ENCODE measurements at places on chromosomes 5 and 9. TPM values are rescaled to one million over a fixed set of nuclear protein-coding genes. Genes with fewer than 3 reads are reported as not detected.

DAB2 gene
- total RNA-seq: 199 TPM

SLC34A3 gene
- total RNA-seq: 0.13 TPM

NSG2 gene
- not detected for total RNA-seq

DMGDH gene
- 10.4 TPM for total RNA-seq

PCDHA11 gene
- total RNA-seq: 2.0 TPM

CEP78 gene
- total RNA-seq: 8.9 TPM

SLC45A2 gene
- total RNA-seq: 0.22 TPM

GRCh38 chr5:159765135-159765433 is 151.2 kb upstream of the ADRA1B start:
- DNase-seq: no peak
- no peaks in the 10 kb centered on the region for H3K36me3 ChIP-seq
- H3K27me3 ChIP-seq: no peaks in the 10 kb centered on the region
- no peaks in the 10 kb centered on the region for H3K4me1 ChIP-seq
- no peak overlapping the region for H3K4me3 ChIP-seq
- peak overlapping the region; percentile 13 for H3K27ac ChIP-seq

DNA sequence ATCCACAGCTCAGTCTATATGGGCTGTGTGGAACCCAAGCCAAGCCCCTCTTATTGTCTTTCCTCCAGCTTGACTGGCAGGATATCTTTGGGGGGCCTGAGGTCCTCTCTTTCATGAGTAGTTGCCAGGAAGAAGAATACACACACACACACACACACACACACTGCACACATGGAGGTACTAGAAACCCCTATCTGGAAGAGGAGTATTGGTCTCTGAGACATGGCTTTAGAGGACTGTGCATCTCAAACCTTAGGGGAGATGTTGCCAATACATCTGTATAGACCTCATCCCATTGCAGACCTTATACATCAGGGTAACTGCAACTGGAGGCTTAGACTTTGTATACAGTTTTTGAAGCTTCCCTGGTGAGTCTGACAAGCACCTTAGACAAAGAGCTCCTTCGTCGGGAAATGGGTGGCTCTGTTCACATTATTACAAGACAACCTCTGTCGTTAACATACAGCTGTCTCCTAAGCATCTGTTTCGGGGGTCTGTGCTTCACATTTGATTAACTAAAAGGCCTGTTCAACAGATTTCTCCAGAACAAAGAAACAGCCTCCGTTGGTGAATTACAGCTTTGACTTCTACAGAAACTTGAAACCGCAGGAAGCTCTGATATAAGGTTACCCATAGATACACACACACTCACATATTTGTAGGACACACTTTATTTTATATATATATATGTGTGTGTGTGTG is 5.5 kb upstream of the ENTREP1 start:
- no peaks in the 10 kb centered on the region for H3K27me3 ChIP-seq
- H3K4me3 ChIP-seq: no peak overlapping the region
- H3K27ac ChIP-seq: no peak overlapping the region
- H3K36me3 ChIP-seq: no peaks in the 10 kb centered on the region
- DNase-seq: peak; percentile 15
- no peaks in the 10 kb centered on the region for H3K4me1 ChIP-seq

DNA sequence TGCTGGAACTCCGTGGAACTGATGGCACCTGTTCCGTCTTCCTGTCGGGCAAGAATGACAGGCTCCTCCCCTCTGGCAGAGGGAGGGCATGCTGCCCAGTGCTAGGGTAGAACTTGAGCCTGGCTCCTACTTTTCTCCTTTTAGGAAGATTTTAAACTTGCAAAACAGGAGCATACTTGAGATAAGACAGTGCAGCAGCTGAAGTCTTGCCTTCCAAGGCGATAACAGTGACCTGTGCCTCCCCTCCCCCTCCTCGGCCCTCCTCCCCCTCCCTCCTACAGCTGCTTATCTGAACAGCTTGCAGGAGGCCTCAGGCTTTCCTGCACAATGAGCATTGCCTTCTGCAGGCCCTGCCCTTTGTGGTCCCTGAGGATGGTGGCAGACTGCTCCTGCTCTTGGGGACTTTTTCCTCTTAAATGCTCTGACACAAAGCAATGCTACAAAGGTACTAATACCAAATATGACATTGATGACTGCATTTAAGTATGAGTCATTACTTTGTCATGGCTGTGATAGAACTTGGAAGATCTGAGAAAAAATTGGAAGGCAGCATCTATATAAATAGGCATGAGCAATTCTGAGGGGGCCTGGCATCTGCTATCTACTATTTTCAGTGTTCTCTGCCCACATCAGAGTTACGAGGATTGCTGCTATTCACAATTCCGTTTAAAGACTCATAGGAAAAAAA is 2.0 kb downstream of the GADD45G start:
- DNase-seq: peak; percentile 67
- peak overlapping the region; percentile 68 for H3K4me3 ChIP-seq
- H3K36me3 ChIP-seq: no peaks in the 10 kb centered on the region
- H3K27ac ChIP-seq: peak overlapping the region; percentile 85
- peaks cover 19% of the 10 kb centered on the region for H3K4me1 ChIP-seq
- no peaks in the 10 kb centered on the region for H3K27me3 ChIP-seq

DNA sequence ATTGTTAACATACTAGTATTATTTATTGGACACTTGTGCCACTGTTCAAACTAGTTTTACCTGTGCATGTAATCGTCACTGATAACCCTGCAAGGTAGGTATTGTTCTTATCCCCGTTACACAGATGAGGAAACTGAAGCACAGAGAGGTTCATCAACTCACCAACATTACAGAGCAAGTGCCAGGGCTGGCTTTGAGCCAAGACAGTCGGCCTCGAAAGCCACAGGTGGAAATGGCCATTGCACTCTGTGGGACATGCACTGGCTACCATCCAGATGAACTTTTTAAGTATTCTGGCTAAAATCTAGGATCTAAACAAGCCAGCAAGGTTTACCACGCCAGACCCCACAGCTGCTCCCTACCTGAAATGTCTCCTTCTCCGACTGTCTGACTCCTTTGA is 57.9 kb downstream of the TEX10 start:
- no peaks in the 10 kb centered on the region for H3K27me3 ChIP-seq
- no peak for DNase-seq
- H3K27ac ChIP-seq: no peak overlapping the region
- H3K4me1 ChIP-seq: no peaks in the 10 kb centered on the region

GRCh38 chr5:95284572-95285408 is at the start of gene MCTP1:
MCTP1 (minus strand) TSS chr5:95285094.
- no peak within 1 kb of the TSS for H3K27ac ChIP-seq
- peak; percentile 76 for DNase-seq

GRCh38 chr5:77550406-77550805 is 58.3 kb upstream of the WDR41 start:
- H3K27me3 ChIP-seq: no peaks in the 10 kb centered on the region
- no peak overlapping the region for H3K4me3 ChIP-seq
- DNase-seq: no peak
- no peaks in the 10 kb centered on the region for H3K4me1 ChIP-seq
- no peaks in the 10 kb centered on the region for H3K36me3 ChIP-seq

- no peaks in the 10 kb centered on the region for H3K36me3 ChIP-seq
- no peak overlapping the region for H3K4me3 ChIP-seq
- peaks cover 14% of the 10 kb centered on the region for H3K4me1 ChIP-seq
- no peak overlapping the region for H3K27ac ChIP-seq
- no peaks in the 10 kb centered on the region for H3K27me3 ChIP-seq
- no peak for DNase-seq
These were observed 205.2 kb downstream of the PIK3R1 start for GRCh38 chr5:68420476-68421344.

DNA sequence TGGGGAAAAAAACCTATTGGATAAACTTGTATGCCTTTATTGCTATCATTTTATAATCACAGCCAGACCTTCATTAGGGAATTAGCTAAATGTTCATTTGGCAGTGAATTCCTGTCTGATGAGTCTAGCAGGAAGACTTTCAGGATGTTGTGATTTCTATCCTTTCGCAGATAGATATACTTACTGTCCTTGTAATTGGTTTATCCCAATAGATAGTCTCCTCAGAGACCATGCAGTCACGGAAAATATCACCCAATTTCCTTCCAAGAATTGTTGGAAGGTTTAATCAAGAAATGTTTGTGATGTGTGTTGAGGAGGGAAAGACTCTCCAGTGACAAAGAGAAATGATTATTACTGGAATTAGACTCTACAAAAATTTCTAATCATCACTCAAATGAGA is 1937.9 kb upstream of the WWC1 start:
- no peaks in the 10 kb centered on the region for H3K36me3 ChIP-seq
- H3K4me3 ChIP-seq: no peak overlapping the region

- H3K27me3 ChIP-seq: no peaks in the 10 kb centered on the region
- H3K36me3 ChIP-seq: no peaks in the 10 kb centered on the region
- no peak overlapping the region for H3K27ac ChIP-seq
- H3K4me3 ChIP-seq: no peak overlapping the region
- no peak for DNase-seq
These were observed 119.2 kb upstream of the ABCA1 start for GRCh38 chr9:105046907-105047741.

- H3K27me3 ChIP-seq: no peaks in the 10 kb centered on the region
- no peak overlapping the region for H3K4me3 ChIP-seq
- peak; percentile 50 for DNase-seq
- no peaks in the 10 kb centered on the region for H3K36me3 ChIP-seq
- H3K27ac ChIP-seq: no peak overlapping the region
- peaks cover 3% of the 10 kb centered on the region for H3K4me1 ChIP-seq
These were observed 403.7 kb upstream of the TRPC7 start for GRCh38 chr5:136769093-136769492.

DNA sequence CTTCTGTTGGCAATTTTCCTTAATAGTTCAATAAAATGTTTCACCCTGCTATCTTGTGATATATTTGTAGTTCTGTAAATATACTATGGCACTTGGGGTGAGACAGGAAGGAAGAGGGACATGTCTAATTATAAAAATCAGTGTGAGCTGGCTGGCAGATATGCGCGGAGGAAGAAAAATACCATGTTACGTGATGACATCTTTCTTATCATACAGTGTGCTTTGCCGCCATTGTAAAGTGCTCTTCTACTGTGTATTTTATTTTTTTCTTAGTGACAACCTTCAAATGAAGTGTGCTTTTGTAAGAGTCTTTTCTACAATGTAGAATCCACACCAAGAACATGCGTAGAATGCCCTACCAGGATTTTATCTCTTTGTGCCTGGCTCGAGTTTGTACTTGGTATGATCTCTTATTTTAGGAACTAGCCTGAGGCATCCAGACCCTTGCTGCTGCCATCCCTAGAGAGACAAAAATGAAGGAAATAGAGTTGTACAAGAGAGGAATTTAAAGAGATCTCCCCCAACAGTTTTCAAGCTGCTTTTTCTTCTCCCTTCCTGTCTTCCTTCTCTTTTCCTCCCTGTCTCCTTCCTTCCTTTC is 46.7 kb upstream of the RIOK2 start:
- H3K27me3 ChIP-seq: no peaks in the 10 kb centered on the region
- no peak overlapping the region for H3K4me3 ChIP-seq
- no peaks in the 10 kb centered on the region for H3K4me1 ChIP-seq
- no peak for DNase-seq
- no peak overlapping the region for H3K27ac ChIP-seq

DNA sequence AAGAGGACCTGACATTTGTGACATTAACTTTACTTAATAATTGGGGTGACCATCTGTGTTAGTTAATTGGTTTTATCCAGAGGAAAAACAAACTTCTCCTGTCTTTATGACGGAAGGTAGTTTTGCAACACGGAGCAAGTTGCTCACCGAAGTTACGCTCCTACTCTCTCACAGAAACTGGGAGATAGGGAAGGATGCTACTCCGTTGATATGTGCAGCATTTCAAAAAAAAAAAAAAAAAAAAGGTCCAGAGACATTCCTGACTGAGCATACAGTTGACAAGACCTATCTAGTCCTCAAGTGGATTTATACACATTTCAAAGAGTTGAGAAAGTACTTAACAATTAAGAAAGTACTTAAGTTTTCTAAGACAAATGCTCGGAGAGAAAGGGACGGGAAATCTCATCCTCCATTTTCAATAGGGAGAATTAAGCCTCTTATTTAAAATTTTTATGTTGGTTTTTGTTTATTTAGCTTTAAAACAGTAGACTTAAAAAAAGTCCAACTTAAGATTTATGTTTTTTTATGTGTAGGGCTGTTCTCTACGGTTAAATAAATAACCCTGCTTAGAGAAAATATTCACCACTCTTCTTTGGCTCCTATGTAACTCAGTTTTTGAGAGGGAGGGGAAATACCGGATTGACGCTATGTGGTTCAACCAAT is 455 bp upstream of the FER start:
- no peaks in the 10 kb centered on the region for H3K4me1 ChIP-seq
- no peaks in the 10 kb centered on the region for H3K27me3 ChIP-seq
- no peaks in the 10 kb centered on the region for H3K36me3 ChIP-seq

- no peaks in the 10 kb centered on the region for H3K4me1 ChIP-seq
- H3K4me3 ChIP-seq: no peak overlapping the region
- H3K36me3 ChIP-seq: no peaks in the 10 kb centered on the region
- peaks cover 2% of the 10 kb centered on the region for H3K27me3 ChIP-seq
These were observed 398.1 kb downstream of the EBF1 start for GRCh38 chr5:158701406-158702177.

DNA sequence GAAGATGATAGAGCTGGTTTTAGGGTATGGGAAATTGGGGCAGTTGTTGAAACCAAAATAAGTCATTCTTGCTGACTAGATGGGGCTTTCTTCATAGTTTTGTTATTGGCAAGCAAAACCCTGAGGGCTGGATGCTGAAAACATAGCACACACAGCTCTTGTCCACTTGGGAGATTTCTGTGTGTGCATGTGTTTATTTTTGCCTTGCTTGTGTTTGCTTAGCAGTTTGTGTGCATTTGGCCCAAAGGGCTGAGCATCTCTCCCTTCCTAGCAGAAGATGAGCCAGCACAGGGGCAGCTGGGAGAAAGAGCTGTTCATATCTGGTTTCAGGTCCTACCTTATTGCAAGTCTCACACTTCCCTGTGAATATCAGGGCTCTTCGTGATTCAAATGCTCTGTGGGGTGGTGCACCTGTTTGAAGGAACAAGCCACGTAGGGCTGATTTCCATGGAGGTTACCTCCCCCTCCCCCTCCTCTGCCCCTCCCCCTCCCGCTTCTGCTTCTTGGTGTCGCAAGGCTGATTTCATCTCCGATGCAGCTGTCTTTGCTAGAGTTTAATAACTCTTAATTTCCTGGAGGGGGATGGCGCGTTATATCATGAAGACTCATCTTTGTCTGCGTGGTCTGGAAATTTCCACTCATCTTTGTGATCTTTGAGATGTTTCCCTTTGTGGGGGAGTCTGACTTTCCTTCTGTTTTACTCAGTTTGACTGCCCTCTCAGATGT is 296.5 kb downstream of the ARHGAP26 start:
- H3K36me3 ChIP-seq: no peaks in the 10 kb centered on the region
- DNase-seq: peak; percentile 16
- no peaks in the 10 kb centered on the region for H3K27me3 ChIP-seq
- no peak overlapping the region for H3K27ac ChIP-seq

- no peaks in the 10 kb centered on the region for H3K36me3 ChIP-seq
- H3K4me3 ChIP-seq: no peak overlapping the region
These were observed 1290.3 kb upstream of the CDH9 start for GRCh38 chr5:28328681-28329080.

Data from kidney (tissue), 22 donors.